ENCODE measurements at places on chromosomes 3 and 15.
A peak's percentile ranks its signal among the peaks of the same experiment; 100 is the strongest.

GRCh38 chr3:60989626-60990441 is 261.4 kb downstream of the FHIT start:
- no peak for DNase-seq

DNA sequence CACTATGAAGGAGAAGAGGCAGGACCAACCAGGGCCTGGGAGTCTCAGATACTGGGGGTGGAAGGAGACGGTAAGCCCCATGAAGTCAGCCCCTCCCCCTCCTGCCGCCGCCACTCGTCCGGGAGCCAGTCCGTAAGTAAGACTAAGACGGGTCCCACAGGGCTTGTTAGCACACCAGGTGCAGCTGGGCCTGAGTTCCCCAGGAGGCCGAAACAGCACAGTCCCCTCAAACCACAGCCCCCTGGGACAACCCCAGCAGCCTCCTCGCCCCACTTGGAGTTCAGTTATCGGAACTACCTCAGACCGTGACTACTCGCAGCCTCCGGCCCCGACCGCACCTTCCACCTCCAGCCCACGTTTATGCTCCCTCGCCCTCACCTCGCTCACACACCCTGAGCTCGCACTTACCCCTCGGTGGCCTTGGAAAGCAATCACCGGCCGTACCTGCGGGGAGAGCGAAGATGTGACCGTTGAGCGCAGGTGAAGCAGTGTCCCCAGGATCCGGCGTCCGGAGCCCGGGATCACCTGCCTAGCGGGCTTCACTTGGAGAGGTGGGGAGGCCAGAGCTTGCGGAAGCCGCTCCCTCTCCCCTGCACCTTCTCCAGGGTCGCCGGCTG is 557 bp downstream of the ELL3 start:
- no peak for DNase-seq

DNA sequence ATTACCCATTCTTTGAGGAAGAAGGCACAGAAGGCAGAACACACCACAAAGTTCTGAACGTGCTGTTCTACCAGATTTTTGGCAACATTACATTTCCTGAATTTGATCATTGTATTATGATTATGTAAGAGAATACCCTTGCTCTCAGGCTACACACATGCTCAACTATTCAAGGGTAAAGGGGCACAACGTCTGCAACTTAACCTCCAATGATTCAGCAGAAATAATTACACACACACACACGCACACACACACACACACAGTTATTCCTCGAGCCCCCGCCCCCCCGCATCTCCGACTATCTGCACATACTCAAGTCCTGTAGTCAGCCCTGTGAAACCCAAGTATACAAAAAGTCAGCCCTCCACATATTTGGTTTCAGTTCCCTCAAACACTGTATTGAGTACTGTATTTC is 26.8 kb downstream of the RPN1 start:
- DNase-seq, result no peak

- DNase-seq, result no peak
Observed at GRCh38 chr3:46405301-46406019, 1.4 kb downstream of the CCR5AS start.

GRCh38 chr15:68774521-68775235 is 46.0 kb downstream of the ANP32A start:
- DNase-seq, result no peak

DNA sequence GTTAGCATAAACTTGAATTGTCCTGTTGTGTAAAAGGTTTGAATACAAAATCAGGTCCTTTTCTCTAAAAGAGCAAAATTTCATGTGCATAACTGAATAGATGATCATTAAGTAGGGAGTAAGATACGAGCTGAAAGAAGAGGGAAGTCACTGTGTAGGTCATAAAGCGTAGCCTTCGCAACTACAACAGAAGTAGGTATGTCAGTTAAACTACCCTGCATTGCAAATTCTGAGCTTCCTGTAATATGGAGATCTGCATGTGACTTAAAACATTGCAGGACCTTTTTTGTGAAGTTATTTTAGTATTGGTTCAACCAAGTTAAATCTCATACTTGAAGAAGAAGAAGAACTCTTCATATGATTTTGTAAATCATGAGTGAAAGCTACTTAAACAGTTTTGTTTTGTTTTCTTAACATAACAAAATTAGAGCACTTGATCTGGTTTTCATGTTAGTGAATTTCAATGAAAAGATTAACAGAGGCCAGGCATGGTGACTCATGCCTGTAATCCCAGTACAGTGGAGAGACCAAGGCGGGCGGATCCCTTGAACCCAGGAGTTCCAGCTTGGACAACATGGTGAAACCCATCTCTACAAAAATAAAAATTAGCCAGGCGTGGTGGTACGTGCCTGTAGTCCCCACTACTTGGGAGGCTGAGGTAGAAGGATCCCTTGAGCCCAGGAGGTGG is 26.4 kb downstream of the ARMC8 start:
- DNase-seq, result no peak

DNA sequence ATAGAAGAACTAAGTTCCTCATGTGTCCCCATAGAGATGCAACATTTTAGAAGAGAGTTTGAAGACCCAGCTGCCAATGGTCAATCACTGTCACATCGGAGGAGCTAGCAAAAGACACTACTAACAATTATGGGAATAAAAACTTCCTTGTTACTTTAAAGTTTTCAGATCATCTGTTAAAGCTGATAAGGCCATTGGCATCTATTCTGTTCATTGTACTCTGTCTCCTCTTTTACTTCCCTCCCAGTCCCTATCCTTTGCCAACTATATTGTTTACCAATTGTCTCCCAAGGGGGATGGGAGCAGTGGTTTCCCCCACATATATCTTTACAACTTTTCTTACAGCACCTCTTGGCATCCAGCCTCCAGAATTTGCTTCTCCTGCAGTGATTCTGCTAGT is 81.0 kb downstream of the FAM174B start:
- no peak for DNase-seq

- peak; percentile 4 for DNase-seq
Observed at GRCh38 chr3:70914862-70915261, 602.4 kb upstream of the MDFIC2 start.

DNA sequence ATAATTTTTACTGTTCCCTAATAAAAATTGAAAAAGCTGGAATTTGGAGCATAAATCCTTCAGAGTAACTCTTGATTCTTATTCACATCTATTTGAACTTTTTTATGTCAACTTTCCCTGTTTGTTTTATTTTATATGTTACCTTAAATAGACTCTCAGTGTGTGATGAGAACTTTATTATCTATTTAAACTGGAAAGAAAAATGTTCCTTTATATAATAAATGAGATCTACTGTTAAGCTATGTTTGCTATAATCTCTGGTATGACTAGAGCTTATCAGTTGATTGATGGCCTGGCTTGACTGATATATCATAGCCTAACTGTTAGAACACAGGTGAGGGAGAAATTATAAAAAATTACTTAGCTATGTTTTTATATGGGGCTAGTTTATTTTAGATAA is 330.6 kb upstream of the EPHA6 start:
- DNase-seq, result no peak

DNA sequence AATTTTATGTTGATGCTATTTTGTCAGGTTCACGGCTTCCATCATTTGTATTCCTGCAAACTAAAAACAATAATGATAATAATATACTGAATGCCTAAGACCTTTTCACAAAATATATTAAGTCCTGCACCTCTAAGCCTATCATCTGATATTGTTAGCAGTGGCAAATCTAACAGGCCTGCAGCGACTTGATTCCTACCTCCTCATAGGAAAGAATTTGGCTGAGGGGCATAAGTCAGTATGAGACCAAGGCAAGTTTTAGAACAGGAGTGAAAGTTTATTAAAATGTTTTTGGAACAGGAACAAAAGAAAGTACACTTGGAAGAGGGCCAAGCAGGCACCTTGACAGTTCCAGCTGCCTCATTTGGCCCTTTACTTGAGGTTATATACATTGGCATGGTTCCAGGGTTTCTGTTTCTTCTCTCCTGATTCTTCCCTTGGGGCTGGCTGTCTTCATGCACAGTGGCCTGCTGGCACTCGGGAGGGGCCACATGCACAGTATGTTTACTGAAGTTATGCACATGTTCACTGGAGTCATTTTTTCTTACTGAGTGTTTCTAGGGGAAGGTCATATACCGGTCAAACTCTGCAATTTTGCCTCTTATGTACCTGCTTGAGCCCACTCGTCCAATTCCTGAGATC is 418.1 kb downstream of the EPHA6 start:
- DNase-seq, result no peak

DNA sequence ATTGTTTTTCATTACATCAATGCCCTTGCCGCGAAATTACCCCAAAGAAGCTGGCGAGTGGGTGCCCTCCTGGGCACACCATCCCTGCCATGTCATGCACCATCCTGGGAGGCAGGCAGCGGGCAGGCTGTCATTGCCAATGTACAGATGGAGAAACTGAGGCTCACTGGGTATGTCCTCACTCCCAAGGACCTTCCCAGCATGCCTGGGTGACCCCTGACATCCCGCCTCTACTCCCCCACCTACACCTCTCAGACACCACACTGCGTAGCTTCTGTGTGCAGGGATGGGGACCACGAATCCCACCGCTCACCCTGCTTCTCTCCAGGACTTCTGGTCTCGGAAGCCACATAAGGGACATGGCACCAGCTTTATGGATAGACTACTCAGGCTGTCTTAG is 41.0 kb upstream of the SLC41A3 start:
- no peak for DNase-seq

GRCh38 chr15:85168642-85169173 is 187.1 kb downstream of the PDE8A start:
- DNase-seq, result no peak

Measured in stromal cell of bone marrow (primary cell).